ENCODE measurements at places on chromosomes 11 and 22.

DNA sequence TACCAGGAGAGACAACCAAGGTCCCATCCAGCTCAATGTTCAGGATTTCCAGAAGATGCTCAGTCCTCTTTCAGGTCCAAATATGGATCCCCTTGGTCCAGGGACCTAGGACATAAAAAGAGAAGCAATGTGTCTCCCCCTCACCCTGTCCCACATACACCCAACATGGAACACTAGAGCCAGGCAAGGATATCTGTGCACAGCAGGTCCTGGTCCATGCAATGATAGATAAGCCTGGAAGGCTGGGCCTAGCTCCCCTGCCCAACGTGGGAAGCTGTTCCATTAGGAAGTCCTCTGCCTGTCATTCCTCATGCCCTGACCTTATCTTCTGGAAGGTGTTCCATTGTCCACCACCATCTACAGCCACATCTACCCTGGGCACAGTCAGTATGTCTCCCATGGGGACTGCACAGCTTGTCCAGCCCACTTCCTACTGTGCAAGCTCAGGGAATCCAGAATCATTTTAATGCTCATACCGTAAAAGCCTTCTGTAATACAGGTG lies 1434.8 kb downstream of the TBC1D22A start:
- DNase-seq: no peak

DNA sequence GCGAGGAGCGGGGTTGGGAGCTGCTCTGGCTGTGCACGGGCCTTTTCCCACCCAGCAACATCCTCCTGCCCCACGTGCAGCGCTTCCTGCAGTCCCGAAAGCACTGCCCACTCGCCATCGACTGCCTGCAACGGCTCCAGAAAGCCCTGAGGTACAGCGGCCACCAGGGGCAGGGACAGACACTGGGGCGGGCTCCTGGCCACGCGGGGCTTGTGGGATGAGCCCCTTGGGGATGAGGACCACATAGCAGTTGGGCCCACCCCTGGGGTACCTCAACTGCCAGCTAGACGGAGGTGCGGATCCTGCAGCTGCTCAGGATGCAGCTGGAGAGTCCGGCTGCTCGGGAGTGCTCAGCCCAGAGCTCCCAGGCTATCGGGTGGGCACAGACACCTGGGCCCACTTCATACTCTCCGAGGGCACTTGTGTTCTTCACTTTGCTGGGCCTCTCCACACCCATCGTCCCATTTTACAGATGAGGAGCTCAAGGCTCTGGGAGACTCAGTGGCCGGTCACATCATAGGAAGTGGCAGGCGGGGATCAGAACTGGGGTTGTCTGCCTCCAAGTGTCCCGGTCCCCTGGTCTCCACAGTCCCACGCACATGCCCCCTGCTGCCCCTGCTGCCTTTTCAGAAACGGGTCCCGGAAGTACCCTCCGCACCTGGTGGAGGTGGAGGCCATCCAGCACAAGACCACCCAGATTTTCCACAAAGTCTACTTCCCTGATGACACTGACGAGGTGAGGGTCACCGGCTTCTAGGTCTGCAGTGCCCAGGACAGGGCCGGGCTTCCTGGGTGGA lies 77.6 kb downstream of the MYO7A start:
- DNase-seq: no peak

DNA sequence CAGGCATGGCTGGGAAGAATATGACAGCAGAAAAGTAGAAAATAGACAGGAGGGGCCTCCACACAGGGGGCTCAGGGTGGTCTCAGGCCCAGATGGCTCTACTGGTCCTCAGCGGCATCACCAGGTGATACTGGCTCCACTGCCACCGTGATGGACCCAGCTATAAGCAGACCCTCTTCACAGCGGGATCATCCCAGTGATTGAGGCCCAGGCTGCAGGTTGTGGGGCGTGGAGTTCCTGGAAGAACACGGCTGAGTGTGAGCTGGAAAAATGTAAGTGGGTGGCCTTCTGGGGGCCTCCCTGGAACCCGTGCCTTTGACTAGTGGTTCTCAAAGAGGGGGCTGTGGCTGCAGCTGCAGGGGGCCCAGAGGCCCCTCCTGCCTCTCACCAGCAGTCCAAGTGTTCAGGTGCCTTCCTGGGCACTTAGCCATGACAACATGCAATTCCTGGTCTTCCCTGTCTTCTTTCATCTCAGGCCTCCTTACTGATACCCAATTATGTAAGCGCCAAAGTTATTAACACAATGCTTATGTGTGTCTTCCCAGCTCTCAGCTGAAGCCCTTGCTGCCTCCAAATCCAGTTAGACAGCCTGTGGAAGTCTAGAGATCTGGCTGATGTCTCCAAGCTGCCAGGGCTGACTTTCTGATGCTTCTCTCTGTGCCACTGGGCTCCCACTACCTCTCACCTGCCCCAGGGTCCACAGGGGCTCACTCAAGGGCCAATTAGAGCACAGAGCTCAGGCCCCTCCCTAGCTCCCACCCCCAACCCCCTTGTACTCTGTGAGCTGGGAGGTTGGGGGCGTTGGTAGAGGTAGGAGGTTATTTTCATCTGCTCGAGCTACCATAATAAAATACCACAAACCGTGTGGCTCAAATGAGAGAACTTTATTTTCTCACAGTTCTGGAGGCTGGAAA lies 110.1 kb upstream of the LMO1 start:
- no peak for DNase-seq

DNA sequence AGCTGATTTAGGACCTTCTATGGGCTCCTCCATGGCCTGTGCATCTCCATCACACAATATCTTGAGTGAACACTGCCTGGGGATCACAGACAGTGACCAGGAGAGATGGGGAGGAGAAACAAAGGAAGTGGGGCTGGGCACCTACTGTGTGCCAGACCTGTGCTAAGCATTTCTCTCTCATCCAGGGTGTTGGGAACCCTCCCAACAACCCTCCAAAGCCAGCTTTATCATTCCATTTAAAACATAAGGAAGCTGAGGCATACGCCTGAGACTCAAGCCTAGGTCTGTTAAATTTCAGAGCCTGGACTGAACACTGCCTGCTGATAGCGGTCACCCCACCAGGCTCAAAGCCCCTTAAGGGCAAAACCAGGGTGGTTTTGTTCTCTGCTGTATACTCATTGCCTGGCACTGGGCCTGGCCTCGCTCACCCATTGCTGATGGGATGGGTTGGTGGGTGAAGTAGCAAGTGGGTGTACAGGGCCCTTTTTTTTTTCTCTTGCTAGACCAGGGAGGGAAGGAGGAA lies 130.1 kb downstream of the MN1 start:
- no peak for DNase-seq

DNA sequence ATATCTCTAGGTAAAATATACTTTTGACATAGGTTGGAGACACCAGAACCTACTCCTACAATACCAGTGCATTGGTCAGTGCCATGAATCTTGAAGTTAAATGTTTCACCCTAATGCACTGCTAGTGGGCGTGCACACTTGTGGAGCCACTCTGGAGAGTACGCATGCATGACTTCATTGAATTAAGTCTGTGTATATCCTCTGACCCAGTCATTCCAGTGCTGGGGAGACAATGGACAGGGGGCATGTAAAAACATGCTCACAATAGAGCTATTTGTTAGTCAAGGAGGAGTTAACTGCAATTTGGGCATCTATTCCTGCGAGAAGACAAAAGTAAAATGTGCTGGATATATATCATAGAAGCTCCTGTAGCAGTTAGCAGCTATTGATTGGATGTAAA lies 335.4 kb upstream of the NCAM1 start:
- DNase-seq: no peak

GRCh38 chr11:81946831-81947230 lies 786.8 kb downstream of the FAM181B start:
- peak; percentile 24 for DNase-seq

DNA sequence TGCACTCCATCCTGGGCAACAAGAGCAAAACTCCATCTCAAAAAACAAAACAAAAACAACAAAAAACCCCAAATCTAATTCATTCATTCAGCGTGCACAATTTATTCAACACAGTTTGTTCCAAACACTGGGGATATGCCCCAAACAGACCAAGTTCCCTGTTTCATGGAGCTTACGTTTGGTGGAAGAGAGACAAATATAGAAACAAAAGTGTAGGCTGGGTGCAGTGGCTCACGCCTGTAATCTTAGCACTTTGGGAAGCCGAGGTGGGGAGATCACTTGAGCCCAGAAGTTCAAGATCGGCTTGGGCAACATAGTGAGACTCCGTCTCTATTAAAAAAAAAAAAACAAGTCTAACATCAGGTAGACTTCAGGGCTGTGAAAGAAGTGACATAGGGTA lies 52.4 kb downstream of the PTPRJ start:
- no peak for DNase-seq

- DNase-seq: no peak
These were observed 162.4 kb downstream of the SPON1 start for GRCh38 chr11:14124886-14125285.

DNA sequence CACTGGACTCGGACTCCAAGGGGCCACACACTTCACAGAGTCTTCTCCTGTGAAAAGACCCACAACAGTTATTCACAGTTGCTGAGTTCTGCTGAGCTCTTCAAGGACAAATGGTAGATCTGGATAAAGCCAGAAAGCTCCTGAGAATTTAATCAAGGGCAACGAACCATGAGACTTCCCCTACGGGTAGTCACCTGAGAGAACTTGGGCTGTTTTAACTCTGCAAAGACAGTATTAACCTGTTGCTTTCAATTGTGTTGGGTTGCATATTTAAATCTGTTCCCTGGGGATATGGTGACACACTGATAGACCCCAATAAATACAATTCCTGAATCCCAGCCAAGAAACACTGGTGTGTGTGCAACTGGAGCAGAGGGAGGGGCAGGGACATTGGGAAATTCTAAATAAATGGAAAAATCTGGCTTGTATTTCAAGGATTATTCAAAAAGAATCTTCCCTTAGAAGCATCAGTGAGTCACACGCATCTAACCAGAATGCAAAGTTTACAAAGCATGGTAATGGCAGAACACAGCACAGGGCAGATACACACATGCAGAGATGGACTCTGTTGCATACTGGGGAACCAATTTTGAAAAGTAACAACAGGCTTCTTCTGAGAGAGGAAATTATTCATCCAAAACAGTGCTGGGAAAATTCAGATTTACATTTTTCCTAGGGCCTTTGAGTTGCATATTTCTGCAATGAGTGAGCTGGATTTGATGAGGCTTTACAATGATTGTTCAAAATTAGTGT lies 4.0 kb downstream of the KCNJ1 start:
- no peak for DNase-seq

- DNase-seq: no peak
These were observed 50.4 kb upstream of the CD82 start for GRCh38 chr11:44515048-44515447.

GRCh38 chr11:48093323-48093722 lies 113.0 kb downstream of the PTPRJ start:
- no peak for DNase-seq

GRCh38 chr11:117862019-117862725 lies 14.3 kb downstream of the FXYD6 start:
- DNase-seq: no peak

DNA sequence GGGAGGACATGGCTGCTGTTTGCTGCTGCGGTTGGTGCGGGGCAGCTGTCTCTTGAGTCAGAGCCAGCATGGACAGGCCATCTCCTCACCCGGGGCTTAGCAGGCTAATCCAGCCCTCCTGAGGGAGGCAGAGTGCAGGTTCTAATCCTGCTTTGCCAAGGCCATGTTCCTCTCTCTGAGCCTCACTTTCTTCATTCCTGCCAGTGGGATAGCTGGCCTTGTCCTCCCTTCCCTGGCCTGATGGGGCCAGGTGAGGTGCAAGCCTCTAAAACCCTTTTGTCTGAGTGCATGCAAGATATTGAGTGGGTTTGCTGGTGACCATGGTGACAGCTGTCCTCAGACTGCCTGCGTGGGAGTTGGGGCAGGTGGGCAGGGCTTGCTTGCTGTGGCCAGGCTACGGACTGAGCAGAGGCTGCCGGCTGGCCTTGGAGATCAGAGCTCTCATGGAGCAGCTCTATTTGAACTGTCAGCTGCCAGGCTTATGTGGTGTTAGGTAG lies 3.6 kb downstream of the USP35 start:
- no peak for DNase-seq

GRCh38 chr11:18236664-18237356 lies at the start of gene SAA4:
Gene SAA4, minus strand, starts transcription at chr11:18236802. Its CDS starts 876 bp downstream, at chr11:18235926.
- DNase-seq: no peak

DNA sequence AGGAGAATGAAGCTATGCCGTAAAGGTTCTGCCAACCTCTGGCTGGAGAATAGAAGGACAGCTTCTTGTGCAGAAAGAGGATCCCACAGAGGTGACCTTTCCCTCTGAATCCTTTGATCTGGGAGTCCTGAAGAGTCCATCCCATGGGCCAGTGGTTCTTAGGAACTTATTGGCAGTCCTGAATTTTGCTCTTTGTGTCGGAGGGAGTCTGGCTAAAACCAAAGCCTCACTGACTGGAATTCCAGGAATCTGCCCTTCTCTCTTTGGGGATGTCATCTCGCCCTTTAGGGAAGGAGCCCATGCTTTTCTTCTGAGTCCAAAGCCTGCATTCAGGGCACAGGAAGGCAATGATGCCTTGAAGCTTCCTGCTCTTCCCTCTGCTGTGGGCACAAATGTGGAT lies 45.5 kb downstream of the PKNOX2 start:
- DNase-seq: peak; percentile 50

- no peak for DNase-seq
These were observed 390.7 kb downstream of the LARGE1 start for GRCh38 chr22:33529424-33530113.

DNA sequence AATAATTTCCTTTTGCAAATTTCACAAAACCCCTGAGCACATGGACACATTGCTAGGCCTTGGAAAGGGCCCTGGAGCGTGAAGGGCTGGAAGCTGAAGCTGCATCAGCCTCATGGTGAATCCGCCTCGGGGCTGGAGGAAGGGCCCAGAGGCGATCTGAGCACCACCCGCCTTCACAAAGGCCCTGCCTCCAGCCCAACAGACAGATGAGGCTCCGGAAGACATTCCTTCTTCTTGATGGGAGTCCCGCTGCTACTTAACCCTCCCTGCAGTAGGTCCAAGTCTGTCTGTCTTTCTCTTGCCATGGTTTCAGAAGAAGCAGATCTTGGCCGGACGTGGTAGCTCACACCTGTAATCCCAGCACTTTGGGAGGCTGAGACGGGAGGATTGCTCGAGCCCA lies 16.5 kb downstream of the ARRB1 start:
- peak; percentile 92 for DNase-seq

- no peak for DNase-seq
These were observed at the start of gene OSBP2 for GRCh38 chr22:30694640-30695350. Gene OSBP2, plus strand, starts transcription at chr22:30694874. Its CDS starts 36 bp downstream, at chr22:30694910.

DNA sequence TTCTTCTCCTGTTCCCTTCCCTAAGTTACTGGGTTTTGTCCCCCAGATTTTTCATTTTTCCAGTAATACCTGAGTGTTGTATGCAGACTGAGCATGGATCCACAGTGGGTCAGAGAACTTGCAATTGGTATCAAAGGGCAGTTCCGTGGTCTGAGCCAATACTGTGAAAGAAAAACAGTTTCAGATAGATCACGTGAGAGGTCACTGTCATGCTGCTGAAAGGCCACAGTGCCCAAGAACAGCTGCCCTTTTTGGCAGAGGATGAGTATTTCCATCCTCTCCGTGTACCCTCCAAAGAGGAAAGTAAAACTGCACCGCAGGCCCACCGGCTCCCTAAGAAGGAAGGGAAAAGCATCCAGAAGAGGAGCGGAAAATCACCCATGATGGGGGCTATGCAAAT lies 73.0 kb upstream of the TBCEL start:
- peak; percentile 42 for DNase-seq

DNA sequence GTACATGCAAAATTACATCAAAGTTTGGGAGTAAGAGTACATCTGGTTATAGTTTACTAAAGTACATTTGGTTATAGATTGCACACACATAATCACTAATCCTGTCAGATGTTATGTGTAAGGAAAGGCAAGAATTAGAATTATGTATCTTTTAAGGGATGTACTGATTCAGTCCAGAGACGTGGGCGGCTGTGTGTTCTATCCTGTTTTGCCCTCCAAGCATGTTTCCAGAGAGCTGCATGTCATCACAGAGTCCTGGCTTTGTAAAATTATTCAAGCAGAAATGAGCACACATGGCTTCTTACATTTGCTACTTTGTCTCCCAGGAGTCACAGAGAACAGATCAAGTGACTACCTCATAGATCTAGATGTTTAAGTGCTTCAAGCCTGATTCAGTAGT lies 33.2 kb upstream of the CEP126 start:
- DNase-seq: no peak

Measured in mesendoderm (in vitro differentiated cells).